Aorta (tissue), 5 donors: ENCODE measurements at places on chromosomes 5 and 9. TPM values are rescaled to one million over a fixed set of nuclear protein-coding genes. Genes with fewer than 3 reads are reported as not detected.

Gene ZFP37
- total RNA-seq = 6.8 TPM

Gene PHF24
- total RNA-seq = 0.88 TPM

Gene GPR150
- 0.23 TPM for total RNA-seq

Gene C5orf34
- 2.0 TPM for total RNA-seq

Gene GEMIN5
- total RNA-seq = 12.0 TPM

Gene PCDHGA6
- 12.0 TPM for total RNA-seq

Gene IRGM
- 0.30 TPM for total RNA-seq

Gene CCNJL
- 3.5 TPM for total RNA-seq
